CD4-positive, alpha-beta T cell treated with Interleukin-1 beta for 1 hour (primary cell): ENCODE measurements at places on chromosomes 16 and 17.
A peak's percentile ranks its signal among the peaks of the same experiment; 100 is the strongest.

DNA sequence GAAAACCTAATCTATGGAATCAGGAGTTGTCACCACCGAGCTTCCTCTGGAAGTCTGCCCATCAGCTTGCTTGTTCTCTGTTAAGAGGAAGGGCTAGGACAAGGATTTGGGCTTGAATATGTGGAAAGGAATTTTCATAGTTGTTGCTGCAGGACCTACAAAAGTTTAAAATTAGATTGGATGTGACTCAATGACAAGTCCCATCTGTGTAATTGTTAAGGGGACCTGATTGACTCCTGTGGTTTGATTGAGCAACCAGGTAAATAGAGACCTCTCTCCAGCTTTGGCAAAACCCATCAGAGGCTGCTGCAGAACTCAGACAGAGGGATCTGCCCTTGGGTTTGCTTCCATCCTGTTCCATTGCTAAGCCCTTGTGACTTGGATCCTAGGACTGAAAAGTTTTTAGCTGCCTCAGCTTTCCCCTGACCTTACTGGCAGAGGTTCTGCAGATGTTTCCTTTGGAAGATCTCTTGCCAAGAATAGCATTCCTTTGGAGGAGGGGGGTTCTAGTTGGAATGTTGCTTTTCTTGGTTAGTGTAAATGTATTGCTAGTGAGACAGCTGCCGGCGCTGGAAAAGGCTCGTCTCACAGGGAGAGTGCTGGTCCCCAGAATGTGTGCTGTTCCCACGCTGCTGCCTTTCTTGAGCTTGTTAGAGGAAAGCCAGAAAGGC, 50.0 kb downstream of the SF3B3 start:
- no peak for DNase-seq

- no peak for DNase-seq
Observed at GRCh38 chr16:70611224-70611598, 35.1 kb upstream of the IL34 start.

DNA sequence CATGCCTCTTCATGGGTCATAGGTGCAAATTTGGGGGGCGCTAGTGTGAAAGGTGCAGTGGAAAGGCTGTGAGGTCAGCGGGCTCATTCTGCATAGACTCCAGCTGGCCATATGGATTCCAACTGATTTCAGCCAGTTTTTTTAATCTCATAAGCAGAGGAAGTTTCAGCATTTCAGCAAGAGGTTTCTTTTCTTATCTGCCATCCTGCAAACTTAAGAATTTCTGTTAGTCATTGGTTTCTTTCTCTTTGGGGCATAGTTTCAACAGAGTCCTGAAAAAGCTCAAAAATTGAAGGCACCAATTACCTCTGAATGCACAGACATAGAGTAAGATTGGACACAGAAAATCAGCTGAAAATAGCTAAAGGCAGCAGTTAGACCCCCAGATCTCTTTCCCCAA, 16.2 kb upstream of the ALOX15 start:
- no peak for DNase-seq

GRCh38 chr16:78796221-78796866, 696.9 kb downstream of the WWOX start:
- DNase-seq, result peak; percentile 57

DNA sequence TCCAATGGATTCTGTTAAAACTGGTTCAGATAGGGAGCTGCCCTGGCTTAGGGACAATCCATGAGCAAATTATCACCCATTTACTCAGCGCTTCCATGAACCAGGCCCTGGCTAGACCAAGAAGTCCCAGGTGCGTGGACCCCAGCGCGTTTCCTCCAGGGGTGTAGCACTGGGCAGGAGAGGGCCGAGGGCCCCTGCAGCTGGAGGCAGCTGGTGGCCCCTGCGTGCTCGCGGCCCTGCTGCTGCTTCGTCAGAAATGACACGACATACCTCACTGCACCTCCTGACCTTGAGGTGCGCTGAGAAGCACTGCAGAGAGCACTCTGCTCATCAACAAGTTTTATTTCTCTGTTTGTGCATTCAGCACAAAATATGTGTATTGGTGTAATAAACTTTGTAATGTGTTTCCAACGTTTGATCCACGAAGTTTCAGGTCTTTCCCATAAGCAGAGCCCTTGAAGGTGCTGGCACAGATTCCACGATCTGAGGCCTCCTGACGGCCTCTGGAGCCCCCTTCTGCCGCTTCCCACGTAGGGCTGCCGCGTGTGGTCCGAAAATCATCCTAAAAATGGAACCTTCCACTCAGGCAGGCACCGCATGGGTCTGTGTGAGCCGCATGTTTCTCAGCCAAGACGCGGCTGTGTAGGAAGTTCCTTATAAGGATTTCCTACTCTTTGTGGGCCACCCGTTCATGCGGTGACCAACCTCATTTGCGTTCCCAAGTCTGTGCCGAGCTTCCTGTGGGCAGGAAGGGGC, 50.8 kb upstream of the ZCCHC14 start:
- DNase-seq, result no peak

DNA sequence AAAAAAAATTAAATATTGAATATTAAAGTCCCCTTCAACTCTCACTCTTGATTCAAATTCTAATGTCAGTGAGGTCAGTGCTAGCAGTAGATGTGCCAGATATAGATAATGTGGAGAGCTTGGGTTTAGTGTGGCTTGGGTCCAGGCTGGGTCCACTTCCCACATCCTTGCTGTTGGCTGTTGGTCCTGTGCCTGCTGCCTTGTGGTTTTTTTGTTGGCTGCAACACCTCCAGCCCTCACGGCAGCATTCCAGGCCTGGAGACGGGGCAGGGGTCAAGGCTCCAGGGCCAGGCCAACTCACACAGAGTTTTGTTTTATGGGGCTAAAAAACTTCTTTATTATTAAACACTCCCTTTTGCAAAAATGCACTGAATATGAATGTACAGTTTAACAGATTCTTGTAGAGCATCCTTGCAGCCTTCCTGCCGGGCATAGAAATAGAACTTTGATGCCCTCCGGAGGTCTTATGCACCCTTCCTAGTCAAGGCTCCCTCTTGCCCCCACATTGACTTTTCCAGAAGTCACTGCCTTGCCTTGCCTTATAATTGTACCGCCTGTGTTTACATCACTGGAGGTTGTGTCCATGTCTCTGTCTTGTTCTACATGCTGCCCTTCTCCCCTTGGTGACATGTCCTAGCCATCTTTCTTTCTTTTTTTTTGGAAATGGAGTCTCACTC, 25.5 kb upstream of the MYO15B start:
- DNase-seq, result peak; percentile 1

- DNase-seq, result no peak
Observed at GRCh38 chr17:512926-513325, 160.3 kb upstream of the RPH3AL start.

DNA sequence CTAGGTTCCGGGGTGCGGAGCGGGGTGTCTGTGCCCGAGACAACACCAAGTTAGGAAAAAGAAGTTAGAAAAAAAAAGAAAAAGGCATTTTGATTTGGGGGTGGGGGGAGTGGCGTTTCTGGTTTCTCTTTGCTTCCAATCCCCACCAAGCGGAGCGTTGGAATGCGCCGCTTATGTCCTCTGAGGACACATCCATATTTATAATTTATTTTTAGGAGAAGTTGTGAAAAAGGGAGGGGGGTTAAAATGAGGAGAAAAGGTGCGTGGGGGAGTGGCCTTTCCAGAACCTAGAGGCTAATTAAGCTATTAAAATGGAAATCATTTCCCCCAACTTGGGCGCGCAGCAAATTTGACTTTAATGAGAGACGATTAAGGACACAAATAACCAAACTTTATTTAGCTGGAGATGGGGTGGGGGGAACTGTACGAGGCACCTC, 232.1 kb downstream of the MRTFB start:
- no peak for DNase-seq

- no peak for DNase-seq
Observed at GRCh38 chr16:77588389-77588788, 133.9 kb upstream of the NUDT7 start.

DNA sequence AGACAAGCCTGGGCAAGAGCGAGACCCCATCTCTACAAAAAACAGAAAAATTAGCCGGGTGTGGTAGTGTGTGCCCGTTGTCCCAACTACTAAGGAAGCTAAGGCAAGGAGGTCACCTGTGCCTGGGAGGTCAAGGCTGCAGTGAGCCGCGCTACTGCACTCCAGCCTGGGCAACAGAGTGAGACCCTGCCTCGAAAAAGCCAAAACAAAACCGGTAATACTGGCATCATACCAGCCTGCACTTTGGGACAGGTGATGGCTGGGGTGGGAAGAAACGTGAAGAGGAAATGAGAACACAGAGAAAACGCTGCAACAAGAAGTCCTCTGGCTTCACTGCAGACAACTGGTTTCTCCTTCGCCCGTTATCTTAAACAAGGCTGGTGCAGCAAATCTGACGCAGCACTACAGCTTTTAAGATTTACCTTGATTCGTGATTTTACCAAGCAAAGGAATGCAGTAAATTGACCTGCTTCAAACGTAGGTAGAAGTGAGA, 725 bp upstream of the CASC3 start:
- no peak for DNase-seq

DNA sequence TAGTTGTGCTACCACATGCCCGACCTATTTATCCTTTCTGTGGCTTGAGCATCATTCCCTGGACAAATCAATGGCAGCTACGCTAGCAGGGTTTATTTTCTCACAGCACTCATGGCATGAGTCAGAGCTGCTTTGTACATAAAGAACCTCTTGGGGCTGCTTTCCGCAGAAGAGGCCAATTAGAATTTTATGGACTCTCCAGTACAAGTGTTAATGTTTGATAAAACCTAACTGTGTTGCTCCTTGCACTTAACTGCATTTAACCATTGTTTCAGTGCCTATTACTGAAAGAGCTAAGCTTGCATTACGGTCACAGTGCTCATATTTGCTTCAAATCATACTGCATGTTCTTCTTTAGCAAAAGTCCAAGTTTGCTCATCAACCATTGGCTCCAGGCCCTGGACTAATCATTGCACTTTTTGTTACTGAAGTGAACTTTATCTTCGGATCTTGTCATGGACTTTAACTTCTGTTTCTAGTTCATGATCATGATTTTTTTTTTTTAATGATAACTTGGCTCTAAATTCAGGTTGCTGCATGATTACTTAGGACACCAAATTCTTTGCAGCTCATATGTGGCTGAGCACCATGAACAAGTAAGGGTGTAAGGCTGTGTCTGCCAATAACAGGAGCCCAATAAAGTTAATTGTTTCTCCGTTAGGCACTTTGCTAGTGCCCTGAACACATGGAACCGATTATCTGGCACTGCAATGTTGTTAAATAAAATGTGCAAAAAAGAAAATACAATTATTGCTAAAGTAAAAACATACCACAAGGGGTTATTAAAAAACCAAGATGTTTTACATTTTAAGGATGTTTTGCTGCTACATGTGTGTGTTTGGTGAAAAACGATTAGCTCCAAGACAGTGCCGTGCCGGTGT, 492.2 kb downstream of the KCNJ2 start:
- DNase-seq, result no peak

- DNase-seq, result no peak
Observed at GRCh38 chr16:64586781-64587180, 535.1 kb downstream of the CDH11 start.

GRCh38 chr17:14940938-14941265, 324.2 kb downstream of the PMP22 start:
- DNase-seq, result no peak

- no peak for DNase-seq
Observed at GRCh38 chr16:81910366-81910885, 100.8 kb downstream of the SDR42E1 start.

DNA sequence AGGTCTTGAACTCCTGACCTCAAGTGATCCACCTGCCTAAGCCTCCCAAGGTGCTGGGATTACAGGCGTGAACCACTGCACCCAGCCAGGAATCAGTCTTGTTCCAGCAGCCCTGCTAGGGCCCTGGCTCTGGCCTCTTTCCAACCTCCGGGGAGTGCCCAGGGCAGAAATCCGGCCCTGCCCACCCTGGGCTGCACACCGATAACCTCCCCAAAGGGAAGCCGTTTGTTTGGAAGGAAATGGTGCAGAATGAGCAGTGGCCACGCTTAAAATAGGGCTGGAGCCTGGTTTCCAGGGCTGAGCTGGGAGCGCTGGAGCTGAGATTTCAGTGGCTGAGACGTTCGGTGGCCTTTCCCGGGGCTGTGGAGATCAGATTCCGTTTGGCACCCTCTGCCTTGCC, 17.8 kb upstream of the EMP2 start:
- DNase-seq, result no peak

DNA sequence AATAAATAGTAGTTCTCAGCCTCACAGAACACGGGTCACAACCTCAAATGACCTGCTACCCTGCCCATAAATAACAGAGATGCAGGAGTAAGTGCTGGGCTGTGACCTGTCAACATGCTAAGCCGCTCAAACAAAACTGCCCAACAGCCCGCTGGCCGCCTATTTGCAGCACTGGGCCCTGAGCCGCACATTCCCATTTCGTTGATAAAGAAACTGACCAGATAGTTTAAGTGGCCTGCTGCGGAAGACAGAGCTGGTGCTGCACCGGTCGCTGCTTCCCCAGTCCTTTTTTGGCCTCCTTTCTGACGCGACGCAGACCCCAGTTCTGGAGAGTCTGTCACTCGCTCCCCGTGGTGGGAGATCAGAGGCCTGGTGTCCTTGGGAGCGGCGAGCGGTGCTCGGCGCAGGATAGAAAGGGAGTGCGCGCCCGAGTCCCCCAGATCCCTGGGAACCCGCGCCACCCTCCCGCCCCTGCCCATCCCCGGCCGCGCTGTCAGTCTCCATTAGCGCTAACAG, 349 bp upstream of the SLC6A2 start:
- DNase-seq, result no peak

GRCh38 chr16:22751685-22752084, 62.3 kb upstream of the HS3ST2 start:
- no peak for DNase-seq

DNA sequence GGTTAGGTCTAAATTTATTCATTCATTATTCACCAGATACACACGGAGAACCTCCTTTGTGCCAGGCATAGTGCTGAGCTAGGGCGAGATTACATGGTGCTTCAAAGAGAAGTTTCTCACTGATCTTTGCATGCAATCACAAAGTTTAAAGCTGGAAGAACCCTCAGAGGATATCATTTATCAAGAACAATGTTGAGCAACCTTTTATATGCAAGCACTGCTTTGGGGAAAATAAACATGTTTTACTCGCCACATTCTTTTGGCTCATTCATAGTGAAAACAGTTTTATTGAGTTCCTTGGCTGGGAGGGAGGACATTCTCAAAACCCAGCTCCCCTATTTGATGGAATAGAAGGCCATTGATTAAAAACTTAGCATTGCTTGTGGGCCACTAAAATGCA, 49.8 kb upstream of the XYLT1 start:
- DNase-seq, result no peak

GRCh38 chr17:40529991-40530390, 28.6 kb upstream of the TNS4 start:
- no peak for DNase-seq

DNA sequence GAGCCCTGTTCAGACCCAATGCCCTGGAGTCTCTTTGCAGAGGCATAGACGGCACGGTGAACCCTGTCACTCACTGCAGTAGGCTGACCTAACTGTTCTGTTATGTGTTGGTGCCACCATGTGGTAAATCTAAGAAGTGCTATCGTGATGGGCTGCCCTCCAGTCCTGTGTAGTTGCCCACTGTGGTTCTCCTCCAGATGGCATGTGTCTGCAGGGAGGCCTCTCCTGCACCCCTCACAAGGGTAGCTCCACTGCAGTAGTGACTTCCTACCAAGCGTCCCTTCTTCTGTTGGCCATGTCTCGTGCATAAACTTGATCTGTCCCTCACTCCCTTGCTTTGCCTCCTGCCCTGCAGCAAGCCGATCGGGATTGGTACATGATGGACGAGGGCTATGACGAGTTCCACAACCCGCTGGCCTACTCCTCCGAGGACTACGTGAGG, 5.8 kb downstream of the DHX38 start:
- peak; percentile 43 for DNase-seq
